ENCODE measurements at places on chromosomes 12 and 14. TPM values are rescaled to one million over a fixed set of nuclear protein-coding genes. Genes with fewer than 3 reads are reported as not detected.

Gene MYO1A
- not detected for total RNA-seq

GRCh38 chr12:32334371-32334777 lies 65.0 kb upstream of the FGD4 start:
- no peak for DNase-seq
- H3K4me3 ChIP-seq, result no peak overlapping the region
- H3K27me3 ChIP-seq, result no peaks in the 10 kb centered on the region
- H3K36me3 ChIP-seq, result no peaks in the 10 kb centered on the region
- no peak overlapping the region for H3K27ac ChIP-seq

DNA sequence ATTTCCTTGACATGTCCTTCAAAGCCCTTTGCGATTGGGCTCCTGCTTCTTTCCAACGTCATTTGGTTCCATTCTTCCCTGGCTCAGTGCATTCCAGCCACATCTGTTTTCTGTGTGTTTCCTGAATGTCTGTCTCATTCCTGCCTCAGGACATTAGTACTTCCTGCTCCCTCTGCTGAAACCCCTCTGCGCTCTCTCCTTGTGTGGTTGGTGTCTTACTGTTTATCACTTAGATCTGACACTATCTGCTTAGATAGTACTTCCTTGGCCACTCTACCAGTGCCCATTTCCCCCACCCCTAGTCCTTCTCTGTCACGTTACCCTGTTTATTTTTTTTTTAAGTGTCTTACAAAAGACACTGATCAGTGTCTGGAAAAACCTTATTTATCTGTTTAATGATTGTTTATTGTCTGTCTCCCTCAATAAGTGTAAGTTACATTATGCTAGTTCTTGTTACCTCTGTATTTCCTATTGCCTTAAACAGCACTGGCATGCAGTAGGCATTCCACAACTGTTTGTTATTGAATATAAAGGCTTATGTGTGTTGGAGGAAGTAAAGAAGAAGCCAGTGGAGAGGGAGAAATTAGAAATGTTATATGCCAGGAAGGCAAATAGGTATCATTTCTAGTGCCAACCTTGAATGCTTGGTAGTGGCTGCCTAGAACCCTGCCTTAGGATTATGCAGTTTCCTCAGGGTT lies 21.5 kb downstream of the DYRK2 start:
- H3K4me3 ChIP-seq, result no peak overlapping the region
- H3K27ac ChIP-seq, result no peak overlapping the region
- no peaks in the 10 kb centered on the region for H3K27me3 ChIP-seq
- DNase-seq, result no peak
- H3K36me3 ChIP-seq, result no peaks in the 10 kb centered on the region
- no peaks in the 10 kb centered on the region for H3K4me1 ChIP-seq

GRCh38 chr12:41013881-41014642 lies 174.1 kb upstream of the PDZRN4 start:
- H3K27me3 ChIP-seq, result no peaks in the 10 kb centered on the region
- peaks cover 22% of the 10 kb centered on the region for H3K4me1 ChIP-seq
- H3K27ac ChIP-seq, result peak overlapping the region; percentile 55

DNA sequence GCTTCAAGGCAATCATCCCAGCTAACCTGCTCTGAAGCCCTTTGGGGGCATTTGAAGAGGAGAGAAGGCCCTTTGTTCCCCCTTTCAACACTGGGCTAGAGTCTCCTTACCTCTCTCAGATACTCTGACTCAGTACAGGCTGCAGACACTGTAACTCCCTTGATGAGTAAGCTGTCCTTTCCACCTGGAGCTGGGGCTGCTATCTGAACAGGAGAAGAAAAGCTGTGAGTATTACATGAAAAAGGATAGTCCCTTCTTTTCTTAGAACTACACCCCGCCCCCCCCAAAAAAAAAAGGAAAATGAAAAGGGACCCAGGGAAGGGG lies 186.6 kb upstream of the PLEKHG7 start:
- no peaks in the 10 kb centered on the region for H3K36me3 ChIP-seq
- peaks cover 15% of the 10 kb centered on the region for H3K27me3 ChIP-seq
- H3K4me1 ChIP-seq, result no peaks in the 10 kb centered on the region
- no peak for DNase-seq
- H3K27ac ChIP-seq, result no peak overlapping the region
- H3K4me3 ChIP-seq, result no peak overlapping the region

Gene SOX5
- total RNA-seq, result 2.9 TPM

DNA sequence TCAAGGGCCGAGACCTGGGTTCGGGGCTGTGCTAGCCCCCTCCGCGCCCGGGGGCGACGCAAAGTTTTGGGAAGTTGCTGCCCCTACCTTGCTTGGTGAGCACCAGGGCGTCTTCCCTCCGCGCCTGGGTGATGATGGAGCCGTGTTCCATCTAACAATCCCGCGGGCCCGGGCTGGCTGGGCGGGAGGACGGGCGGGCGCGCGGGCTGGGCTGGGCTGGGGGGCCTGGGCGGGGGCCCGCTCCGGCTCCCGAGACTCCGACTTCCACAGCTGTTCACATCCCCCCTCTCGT lies 298 bp downstream of the CTDSP2 start:
- H3K36me3 ChIP-seq, result no peaks in the 10 kb centered on the region
- DNase-seq, result no peak
- H3K27me3 ChIP-seq, result peaks cover 4% of the 10 kb centered on the region
- peak overlapping the region; percentile 85 for H3K27ac ChIP-seq
- peaks cover 27% of the 10 kb centered on the region for H3K4me1 ChIP-seq

DNA sequence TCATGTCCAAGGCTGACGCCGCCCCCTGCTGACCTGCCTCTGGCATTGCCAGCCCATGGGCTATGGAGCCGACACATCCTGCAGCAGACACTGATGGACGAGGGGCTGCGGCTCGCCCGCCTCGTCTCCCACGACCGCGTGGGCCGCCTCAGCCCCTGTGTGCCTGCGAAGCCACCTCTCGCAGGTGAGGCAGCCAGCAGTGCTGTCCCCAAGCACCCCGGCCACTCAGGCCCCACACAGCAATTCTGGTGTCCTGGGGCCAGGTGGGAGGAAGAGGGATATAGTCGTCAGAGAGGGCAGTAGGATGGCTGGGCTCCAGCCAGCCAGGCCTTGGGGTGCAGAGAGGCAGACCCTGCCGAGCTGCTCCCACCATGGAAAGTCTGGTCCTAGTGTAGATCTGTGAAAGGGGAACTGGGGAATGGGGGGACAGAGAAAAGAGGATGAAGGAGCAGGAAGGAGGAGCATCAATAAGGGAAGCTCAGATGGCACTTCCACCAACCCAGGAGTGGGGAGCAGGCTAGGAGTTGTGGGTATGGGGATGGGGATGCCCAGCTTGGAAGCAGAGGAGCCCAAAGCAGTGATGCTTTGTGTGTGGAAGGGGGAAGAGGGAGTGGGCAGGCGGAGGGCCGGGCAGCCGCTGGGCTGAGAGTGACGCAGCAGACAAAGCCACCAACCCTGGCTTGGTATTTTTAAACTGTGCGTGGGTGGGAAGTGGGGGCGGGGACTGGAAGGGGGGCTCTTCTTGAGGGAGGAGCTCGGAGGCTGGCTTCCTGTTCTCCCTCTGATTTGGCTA lies 4.7 kb downstream of the NAB2 start:
- DNase-seq, result peak; percentile 38
- H3K27ac ChIP-seq, result no peak overlapping the region
- H3K4me1 ChIP-seq, result peaks cover 9% of the 10 kb centered on the region
- peaks cover 4% of the 10 kb centered on the region for H3K36me3 ChIP-seq
- no peak overlapping the region for H3K4me3 ChIP-seq
- no peaks in the 10 kb centered on the region for H3K27me3 ChIP-seq

Gene GNG2
- not detected for total RNA-seq

DNA sequence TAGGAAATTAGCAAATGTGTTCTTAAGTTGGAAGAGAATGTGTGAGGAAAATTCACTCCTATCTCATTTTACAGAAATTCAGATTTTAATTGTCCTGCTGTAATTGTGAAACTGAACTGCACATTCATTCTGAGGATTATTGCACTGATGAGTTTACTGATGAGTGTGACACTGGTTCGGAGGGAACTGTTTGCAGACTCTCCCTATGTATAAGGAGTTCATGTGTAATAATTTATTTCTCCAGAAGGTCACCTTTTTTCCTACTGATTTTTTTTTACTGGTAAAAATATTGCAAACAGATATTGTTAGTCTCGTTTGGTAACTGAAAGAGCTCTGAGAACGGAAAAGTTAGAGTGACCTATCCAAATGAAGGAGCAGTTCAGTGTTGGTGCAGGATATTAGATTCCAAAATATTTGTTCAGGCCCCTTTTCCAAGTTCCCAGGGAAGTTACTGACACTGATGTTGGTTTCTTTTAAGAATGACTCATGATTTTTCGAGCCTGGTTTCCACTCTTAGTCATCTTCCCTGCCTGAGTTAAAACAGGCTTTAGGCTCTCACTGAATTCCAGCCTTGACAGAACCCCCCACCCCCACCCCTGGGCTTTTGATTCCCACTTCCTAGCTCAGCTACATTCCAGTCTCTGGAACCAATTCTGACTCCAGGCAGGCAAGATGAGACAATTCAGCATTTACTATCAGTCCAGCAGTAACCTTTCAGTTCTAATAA lies 18.4 kb downstream of the ANO6 start:
- H3K4me3 ChIP-seq, result no peak overlapping the region
- DNase-seq, result peak; percentile 98
- H3K4me1 ChIP-seq, result peaks cover 52% of the 10 kb centered on the region
- peak overlapping the region; percentile 100 for H3K27ac ChIP-seq

- peaks cover 5% of the 10 kb centered on the region for H3K36me3 ChIP-seq
- H3K4me1 ChIP-seq, result no peaks in the 10 kb centered on the region
- DNase-seq, result no peak
- no peaks in the 10 kb centered on the region for H3K27me3 ChIP-seq
- no peak overlapping the region for H3K4me3 ChIP-seq
- no peak overlapping the region for H3K27ac ChIP-seq
Observed at GRCh38 chr14:102711207-102711606, 66.0 kb upstream of the TRAF3 start.

DNA sequence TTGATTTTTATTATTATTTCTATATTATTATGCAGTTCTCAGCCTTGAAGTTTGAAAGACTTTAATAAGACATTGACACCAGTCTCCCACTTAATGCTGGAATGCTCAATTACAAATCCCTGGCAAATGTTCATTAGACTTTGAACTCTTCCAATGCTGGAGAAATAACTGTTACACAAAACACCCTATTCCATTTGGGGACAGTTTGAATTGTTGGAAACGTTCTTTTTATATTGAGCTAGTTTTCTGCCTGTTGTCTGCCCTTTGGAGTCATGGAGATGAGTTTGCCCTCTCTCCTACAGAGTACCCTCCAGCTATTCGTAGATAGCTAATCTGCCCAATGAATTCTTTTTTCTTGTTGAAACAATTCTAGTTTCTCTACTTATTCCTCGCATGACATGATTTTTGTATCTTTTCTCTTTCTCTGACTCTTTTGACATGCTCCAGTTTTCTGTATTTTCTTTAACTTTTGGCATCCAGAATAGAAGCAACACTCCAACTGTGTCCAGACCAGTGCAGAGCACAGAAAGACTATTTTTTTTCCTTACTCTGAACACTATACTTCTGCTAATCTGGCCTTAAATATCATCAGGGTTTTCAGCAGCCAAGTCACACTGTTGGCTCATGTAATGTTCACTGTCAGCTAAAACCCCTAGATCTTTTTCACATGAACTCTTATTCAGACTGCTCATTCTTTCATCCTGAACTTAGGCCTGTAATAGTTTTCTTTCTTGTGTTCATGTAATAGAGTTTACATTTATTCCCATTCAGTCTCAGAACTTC lies 379.3 kb downstream of the RAD51B start:
- no peaks in the 10 kb centered on the region for H3K36me3 ChIP-seq
- H3K4me3 ChIP-seq, result no peak overlapping the region
- peaks cover 15% of the 10 kb centered on the region for H3K4me1 ChIP-seq
- H3K27me3 ChIP-seq, result no peaks in the 10 kb centered on the region

All from endothelial cell of umbilical vein (primary cell).